B cell (primary cell): ENCODE measurements at places on chromosomes 7 and 10.
A peak's percentile ranks its signal among the peaks of the same experiment; 100 is the strongest.

GRCh38 chr10:132448248-132448731 lies 51.3 kb downstream of the PWWP2B start:
- peak; percentile 74 for DNase-seq

- DNase-seq, result no peak
Observed at GRCh38 chr10:59675812-59676211, 33.8 kb downstream of the SLC16A9 start.

DNA sequence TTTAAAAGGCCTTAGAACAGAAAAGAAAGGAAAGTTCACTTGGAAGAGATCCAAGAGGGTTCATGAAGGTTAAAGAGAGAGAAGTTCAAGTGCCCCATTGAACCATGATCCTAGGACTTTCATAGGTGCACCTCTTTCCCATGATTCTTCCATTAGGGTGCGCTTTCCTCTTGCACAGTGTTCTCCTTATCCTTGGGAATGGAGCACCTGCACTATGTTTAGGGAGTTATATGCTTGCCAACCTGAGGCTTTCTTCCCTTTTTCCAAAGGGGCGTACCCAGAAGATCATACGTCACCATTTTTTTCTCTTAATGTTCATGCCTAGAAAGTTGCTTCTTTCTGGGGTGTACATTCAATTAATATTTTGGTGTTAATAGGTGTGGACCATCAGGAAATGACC lies 908.0 kb upstream of the SORCS1 start:
- no peak for DNase-seq

DNA sequence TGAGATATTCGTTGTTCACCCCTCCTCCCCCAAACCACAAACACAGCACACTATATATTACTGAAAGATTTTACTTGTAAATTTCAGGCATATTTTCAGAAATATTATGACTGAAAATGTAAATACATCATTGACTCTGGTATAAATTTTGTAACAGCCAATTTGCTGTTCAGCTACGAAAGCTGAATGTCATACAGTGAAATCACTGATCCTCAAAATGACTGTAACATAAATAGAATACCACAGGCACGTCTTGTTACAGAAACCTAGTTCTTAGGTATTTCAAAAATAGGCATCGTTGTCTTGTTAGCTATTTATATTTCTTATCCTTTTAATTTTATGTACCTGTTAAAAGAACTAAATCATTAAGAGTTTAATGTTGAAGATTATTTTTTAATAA lies 15.1 kb downstream of the TRUB1 start:
- DNase-seq, result no peak

- no peak for DNase-seq
Observed at GRCh38 chr7:155747209-155747608, 65.1 kb downstream of the SHH start.

GRCh38 chr10:110737886-110738634 lies 93.9 kb downstream of the RBM20 start:
- no peak for DNase-seq

DNA sequence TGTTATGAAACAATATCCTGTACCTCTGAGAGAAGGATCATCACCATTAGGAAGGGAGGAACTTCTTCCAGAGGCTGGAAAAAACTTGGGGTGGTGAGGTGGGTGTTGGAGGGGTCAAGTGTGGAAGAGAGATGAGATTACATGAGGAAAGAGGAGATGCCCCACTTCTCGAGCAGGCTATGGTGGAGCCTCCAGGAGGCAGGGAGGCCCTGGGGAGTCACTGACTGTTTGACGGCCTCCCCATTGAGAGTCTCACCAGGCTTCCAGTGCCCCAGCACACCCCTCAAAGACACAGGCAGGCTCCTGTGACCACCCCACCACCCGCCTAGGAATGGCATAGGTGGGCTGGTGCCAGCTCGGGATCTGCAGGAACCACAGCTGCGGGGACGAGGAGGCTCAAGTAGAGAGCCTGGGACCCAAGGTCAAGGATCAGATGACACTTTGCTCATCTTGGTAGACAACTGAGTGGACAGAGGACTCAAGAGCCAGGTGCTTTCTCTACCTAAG lies 185.3 kb upstream of the GDF10 start:
- DNase-seq, result no peak

DNA sequence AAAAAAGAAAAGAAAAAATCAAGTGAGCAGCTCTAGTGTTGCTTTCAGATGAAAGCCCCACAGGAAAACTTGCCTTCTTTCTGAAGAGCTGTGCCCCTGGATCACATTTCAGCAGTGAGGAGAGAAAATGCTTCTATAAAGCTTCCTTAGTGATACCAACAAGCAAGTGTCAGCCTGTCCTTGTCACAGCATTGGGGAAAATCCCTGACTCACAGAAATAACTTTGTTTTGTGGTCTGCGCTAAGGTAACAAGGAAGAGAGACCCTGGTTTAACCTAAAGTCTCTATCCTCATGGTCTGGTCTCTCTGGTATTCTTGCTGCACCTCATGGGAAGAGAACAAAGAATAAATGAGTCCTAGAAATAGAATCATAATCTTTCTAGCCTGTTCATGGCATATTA lies 885.2 kb upstream of the SORCS1 start:
- no peak for DNase-seq

- no peak for DNase-seq
Observed at GRCh38 chr10:119302591-119303253, 95.4 kb downstream of the GRK5 start.

DNA sequence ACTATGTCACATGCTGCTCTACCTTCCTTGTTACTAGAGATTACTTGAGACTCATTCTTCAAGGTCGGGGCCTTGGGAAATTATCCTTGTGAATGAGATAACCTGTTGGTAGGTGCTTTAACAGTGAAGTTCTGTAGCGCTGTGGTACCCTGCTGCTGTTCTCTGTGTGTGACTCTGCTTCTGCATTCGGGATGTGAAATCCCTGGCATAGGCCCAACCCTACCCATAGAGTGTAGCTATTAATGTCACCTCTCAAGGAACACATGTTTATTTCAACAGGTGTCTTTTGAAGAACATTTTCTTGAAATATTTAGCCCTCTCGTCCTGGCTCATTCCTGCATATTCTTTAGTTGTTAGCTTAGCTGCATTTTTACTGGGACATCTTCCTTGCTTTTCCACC lies 41.8 kb upstream of the TMEM236 start:
- no peak for DNase-seq

DNA sequence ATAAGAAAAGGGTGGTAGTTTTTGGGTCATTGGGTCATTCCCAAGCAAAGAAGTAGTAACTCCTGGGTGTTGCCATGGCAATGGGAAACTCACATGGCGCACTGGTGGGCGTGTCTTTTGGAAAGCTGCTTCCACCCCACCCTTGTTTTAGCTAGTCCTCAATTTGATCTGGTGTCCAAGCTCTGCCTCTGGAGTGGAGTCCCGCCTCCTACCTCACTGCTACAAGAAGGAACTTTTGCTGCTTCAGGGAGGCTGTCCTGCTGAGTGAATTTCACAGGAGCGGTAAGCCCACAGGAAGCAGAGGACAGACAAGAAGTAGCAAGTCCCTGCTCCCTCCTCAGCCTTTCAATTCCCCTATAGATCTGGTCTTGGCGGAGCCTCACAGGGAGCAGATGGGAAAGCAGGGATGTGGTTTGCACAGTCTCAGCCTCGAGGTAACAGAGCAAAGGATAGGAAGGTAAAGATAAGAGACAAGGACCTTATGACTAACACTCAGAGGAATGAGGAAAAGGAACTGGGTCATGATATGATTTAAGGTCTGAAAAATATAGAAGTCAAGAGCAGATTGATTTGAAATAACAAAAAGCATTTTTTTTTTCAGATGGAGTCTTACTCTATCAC lies 700.3 kb downstream of the TNS3 start:
- no peak for DNase-seq

DNA sequence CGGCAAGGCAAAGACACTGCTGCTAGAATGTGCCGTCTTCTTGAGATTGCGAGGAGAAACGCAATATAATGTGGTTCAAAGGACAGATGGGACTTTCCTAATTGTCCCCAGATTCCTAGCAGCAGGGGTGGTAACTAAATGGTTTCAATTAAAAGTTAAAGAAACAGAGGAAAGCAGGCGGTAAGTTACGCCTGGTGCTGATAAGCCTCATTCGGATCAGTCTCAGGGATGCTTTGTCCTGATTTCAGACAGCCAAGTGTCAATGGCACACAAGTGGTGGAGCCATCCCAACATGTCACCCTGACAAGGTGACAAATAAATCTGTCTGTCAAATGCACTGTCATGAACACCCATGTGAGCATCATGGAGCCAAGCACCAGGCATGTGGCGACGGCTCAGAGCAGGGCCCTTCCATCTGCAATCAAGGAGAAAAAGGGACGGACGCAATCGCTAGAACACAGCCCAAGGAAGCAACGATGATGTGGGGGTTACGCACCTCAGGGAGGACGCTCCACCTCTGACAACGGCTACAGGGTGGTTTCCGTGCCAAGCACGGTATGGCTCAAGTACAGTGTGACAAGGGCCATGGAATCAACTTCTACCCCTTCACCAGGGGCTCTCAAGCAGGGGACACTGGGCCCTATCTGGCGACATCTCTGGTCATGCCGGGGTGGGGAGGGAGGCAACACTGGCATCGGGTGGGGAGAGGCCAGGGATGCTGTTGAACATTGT lies 66.2 kb downstream of the CTBP2 start:
- no peak for DNase-seq

- DNase-seq, result no peak
Observed at GRCh38 chr10:553233-553632, 136.2 kb downstream of the DIP2C start.

- DNase-seq, result no peak
Observed at GRCh38 chr7:129568240-129568639, 43.3 kb upstream of the NRF1 start.

GRCh38 chr10:96833220-96834001 lies 1.3 kb downstream of the LCOR start:
- DNase-seq, result peak; percentile 46

DNA sequence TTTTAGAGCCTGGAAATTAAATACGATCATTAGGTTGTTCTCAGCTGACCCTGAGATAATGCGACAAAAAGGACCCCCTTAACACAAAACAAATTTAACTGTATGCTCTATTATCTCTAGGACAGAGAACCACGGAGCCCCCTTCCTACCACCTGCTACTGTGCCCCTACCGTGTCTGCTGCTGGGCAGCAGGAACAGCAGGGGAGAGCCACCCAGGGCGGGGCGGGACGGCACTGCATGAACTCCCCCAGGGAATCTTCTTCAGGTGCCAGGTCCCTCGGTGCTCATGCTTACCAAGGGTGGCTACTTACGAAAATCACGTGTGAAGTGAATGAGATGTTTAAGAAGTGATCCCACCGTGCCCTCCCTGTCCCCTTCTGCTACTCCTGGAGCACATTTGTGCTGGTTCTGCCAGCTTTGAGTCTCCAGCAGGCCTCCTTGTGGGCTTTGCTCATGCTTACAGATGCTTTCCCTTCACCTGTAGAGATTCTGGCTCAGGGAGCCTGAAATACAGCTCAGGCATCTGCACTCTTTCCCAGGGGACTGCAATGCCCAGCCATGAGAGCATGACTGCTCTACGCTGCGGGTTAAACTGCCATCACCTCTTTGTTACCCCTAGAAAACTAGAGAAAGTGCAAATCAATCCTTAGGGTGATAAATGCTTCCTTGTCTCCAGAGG lies 59.9 kb downstream of the MRPL32 start:
- DNase-seq, result no peak

DNA sequence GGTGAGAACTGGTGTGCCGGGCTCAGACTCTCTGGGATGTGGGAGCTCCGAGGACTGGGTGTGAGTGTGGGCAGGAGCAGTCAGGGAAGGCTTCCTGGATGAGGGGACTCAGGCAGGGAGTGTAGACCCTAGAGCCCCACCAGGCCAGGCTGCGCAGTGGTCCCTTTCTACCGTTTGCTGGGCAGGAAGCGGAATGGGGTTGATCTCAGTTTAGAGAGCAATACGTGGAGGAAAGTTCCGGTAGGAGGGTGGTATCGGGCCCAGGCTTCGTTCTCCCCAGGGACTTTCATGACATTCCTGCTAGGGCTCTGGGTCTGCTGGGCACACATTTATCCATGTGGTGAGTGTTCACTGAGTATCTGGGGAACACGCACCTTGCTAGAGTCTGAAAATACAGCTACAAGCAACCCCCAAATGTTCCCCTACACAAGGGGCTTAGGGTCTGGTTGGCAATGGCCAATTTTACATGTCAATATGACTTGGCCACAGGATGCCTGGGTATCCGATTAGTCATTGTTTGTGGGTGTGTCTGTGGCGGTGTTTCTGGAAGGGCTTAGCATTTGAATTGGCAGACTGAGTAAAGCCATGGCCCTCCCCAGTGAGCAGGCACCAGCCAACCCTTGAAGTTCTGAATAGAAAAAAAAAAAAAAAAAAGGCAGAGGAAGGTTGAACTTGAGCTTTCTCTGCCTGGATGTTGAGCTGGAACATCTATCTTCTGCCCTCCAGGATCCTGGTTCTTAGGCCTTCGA lies 20.8 kb downstream of the GHRHR start:
- no peak for DNase-seq

GRCh38 chr7:55365205-55365674 lies at the start of gene LANCL2:
Gene LANCL2 (plus strand): TSS chr7:55365337. CDS start chr7:55366026, 689 bp downstream.
- no peak for DNase-seq

- DNase-seq, result no peak
Observed at GRCh38 chr7:27299861-27300260, 57.3 kb downstream of the EVX1 start.

DNA sequence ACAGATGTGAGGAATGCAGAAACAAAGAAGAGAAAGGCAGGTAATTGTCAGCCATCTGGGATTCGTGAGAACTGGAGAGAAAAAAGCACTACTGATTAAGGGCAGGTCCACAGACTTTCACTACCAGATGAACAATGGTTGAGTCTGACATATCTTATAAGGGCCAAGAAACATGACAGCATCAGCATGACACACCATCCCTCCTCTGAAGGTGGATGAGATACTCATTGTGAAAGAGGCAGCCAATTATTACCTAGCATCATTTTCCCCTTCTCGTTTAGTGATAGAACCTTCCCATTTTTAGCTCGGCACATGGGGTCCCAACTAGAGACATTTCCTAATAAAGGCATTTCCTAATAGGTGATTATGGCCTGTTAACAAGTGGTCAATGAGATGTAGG lies 19.2 kb upstream of the MET start:
- DNase-seq, result no peak

GRCh38 chr7:583410-584121 lies 63.9 kb upstream of the PDGFA start:
- no peak for DNase-seq

GRCh38 chr10:118163217-118163616 lies 116.5 kb upstream of the RAB11FIP2 start:
- DNase-seq, result no peak

DNA sequence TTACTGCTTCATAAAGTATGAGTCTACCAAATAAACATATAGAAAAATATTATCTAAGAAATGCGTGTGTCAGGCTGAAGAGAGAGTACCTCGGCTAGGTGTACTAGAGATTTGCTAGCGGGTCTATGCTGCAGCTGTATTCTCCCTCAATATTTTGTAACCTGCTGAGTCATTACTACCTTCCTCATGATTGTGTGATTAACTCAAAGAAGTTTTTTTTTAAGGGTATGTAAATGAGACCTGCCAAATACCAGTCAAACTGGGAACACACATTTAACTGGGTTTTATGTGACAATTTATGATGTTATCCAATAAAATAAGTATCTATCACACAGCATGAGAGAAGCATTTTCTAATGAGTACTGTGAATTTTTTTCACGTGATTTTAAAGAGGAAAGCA lies 180.4 kb downstream of the RNF133 start:
- no peak for DNase-seq
